ENCODE measurements at places on chromosomes 2 and 18.

DNA sequence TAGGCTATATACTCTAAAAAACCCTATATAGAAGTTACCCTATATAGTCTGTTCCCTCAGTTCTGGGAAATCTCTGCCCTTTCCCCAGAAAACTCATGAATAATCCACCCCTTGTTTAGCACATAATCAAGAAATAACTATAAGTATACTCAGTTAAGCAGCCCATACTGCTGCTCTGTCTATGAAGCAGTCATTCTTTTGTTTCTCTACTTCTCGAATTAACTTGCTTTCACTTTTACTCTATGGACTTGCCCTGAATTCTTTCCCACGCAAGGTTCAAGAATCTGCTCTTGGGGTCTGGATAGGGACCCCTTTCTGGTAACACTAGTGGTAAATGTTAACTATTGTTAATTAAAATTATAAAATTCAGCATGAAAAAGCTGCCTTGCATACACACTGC, 17.4 kb upstream of the AP1S3 start:
- DNase-seq, result no peak

DNA sequence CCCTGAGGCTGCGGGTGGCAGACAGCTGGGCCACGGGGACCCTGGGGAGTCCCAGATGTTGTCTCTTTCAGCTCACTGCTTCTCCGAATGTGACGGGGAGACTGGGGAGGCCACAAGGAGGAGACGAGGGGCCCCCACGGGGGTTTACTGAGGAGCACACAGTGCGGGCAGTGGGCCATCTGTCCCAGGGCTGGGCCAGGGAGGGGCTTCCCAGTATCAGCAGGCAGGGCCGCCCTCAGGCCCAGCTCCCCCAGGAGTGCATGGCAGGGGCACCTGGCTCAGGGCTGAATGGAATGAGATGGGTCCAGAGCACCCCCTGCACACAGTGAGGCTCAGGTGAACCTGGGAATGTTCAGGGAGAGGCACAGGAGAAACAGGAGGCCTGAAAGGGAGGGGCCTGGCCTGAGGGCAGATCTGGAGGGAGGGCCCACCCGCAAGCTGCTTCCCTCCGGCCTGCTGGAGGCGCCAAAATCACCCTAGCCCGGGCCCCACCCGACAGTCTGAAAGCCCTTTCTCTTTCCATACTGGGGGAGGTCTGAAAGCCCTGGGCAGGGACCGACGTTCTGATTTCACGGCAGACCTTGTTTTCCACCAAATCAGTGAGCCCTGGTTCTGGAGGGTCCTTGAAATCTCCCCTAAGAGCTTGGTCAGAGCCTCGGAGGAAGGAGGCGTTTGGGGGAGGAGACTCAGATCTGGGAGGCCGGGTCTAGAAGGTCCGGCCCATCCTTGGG, 35.5 kb upstream of the PTMA start:
- DNase-seq, result no peak

- DNase-seq, result no peak
These were observed 4.2 kb upstream of the TRABD2A start for GRCh38 chr2:84885111-84885510.

DNA sequence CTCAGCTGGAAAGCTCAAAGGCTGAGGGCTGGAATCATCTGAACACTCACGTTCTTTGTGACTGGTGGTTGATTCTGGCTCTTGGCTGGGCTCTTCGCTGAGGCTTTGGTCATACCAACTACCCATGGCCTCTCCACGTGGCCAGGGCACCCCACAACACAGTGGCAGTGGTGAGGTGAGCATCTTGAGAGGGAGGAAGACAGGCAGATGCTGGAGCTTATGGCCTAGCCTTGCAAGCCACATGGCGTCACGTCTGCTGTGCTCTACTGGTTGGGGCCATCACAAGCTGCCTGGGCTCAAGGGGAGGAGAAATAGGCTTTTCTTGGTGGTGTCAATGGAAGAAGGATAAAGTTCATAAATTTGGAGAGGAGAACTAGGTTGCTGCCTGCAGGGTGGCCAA, 19.6 kb downstream of the LPIN1 start:
- no peak for DNase-seq

GRCh38 chr18:58838165-58838860, 26.4 kb upstream of the ZNF532 start:
- DNase-seq, result no peak

GRCh38 chr18:80037869-80038630, 3.8 kb downstream of the RBFA start:
- no peak for DNase-seq

- no peak for DNase-seq
These were observed 45.3 kb downstream of the ZC3H15 start for GRCh38 chr2:186531257-186531775.

DNA sequence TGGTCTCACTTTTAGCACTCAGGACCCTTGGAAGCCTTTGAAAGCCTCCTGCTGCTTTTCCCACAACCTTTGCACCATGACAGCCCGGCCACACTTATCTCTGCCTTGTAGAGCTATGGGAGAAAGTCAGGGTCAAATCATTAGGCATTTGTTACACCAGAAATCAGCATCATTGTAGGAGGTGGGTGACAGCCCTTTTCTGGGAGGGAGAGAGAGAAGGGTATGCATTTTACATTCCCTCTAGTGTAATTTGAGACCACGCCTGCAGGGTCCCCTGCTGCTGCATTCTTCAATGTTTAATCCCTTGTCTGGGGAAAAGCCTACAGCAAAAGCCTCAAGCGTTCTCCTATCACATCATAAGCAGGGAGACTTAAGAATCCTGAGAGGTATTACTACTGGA, 766.8 kb upstream of the FAM98A start:
- DNase-seq, result no peak

DNA sequence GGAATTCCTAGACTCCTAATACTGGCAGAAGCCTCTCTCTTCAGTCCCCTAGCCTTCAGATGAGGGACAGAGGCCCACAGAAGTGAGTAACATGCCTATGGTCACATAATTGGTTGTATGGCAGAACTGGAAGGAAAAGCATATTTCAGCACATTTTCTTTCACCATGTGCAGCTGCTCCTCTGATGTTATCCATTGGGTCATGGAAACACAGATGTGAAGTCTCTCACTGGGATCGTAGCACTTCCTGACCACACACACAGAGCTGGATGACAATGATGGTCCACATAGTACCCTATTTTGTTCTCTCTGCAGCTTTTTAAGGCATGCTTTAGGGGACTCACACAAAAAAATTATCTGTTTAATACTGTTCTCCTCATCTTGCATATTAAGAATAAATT, 24.5 kb downstream of the MYO3B start:
- no peak for DNase-seq

GRCh38 chr2:26193578-26194231, 20.8 kb downstream of the GAREM2 start:
- DNase-seq, result no peak

- DNase-seq, result no peak
These were observed 32.4 kb downstream of the FIGN start for GRCh38 chr2:163703386-163703785.

- DNase-seq, result no peak
These were observed at the start of gene TXNDC2 for GRCh38 chr18:9885170-9886004. TSS of gene TXNDC2 (plus strand) at chr18:9885973. CDS start at chr18:9886681, 708 bp downstream.

DNA sequence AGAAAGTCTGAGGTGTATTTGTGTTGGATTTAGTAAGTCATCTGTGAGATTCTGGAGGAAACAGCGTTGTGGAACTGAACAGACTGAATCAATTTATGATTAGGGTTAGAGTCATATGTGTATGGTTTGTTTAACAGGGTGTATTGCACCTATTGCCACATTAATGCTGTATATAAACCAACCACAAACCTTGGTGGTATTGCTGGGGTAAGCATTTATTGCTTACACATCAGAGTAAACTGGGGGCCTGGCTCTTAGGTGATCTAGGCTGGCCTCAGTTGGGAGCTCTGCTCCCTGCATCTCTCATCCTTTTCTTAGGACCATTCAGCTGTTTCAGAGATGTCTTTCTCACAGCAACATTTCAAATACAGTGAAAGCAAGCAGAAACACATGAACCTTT, 59.7 kb upstream of the GRB14 start:
- no peak for DNase-seq

DNA sequence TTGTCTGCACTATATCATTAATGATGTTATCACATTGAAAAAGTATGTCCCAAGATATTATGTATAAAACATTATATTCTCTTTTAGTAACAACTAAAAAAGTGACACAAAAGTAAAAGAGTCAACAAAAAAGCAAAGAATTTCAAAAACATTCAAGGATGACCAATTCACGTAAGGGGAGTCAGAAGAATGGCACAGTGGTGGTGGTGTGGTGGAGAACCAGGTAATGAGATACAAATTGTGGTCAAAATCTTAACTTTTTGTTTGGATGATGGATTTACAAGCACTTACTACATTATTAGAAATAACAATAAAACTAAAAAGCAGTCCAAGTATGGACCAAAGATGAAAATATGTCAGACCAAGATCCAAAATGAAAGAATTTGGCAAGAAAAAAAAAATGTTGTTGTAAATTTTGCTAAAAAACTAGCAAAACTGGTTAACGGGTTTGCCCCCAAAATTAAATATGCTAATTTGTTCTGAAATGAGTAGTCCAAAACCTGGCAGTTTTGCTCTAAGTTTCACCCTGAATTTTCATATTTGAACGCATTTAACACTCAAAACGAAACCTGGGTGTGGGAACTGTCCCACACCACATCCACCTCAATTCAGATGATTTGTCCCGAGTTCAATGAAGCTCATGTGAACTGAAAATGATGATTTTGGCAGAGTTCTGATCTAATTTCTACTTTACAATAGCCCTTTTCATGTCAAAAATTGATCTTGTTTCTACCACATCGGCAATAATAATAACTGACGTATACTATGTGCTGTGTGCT, 135.8 kb downstream of the IKZF2 start:
- no peak for DNase-seq

DNA sequence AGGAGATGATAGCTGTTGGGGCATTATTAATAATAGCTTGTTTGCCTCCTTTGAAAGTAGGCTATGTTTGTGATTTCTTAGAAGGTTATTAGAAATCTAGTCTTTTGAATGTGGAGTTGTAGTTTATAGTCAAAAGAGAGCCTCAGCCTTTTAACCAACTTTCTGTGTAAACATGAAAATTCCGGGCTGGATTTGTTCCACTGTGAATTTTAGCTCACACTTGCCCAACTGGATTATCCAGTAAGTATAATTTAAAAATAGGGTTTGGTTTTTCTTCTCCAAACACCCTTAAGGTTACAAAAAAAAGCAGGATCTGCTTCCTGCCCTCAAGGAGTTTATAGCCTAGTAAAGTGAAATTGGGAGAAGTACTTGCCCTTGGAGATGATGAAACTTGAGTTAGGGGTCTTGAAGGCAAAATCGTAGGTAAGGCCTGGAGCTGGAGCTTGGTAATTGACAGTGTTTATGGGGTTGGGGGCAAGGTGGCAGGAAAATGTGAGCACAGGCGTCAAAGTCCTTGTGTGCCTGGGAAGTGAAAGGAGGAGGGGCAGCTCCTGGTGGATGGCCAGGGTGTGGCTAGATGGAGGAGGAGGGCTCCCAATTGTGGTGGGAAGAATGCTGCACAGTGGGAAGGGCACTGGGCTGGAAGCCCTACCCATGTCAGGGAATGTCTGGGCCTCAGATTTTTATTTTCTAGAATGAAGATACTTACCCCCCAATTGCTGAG, 21.3 kb downstream of the ITGA6 start:
- no peak for DNase-seq

GRCh38 chr2:229715895-229716507, 1.6 kb upstream of the DNER start:
- no peak for DNase-seq

DNA sequence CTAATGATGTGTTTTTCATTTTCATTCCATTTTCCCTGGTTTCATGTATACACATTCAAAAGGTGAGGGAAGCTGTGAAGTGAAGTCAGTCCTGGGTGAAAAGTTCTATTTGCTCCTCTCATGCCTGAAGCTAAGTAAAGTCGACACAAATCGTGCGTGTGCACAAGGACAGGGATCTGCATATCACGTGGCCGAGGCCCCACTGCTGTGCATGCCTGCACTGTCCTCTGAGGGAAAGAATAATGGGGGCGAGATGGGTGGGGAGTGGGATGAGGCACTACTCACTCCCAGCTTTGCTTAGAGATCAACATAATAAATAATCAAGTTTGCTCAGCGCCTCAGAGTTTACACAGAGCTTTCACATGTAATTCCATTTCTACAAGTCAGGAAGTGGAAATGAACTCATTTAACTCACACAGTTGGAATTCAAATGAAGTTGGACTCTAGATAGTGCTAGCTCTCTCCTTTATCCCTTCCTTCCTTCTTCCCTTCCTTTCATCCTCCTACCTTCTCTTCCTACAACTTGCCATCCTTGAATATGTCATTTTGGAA, 5.1 kb upstream of the PTPRM start:
- DNase-seq, result no peak

- no peak for DNase-seq
These were observed 75.3 kb downstream of the LRRFIP1 start for GRCh38 chr2:237702441-237703391.

GRCh38 chr2:43052944-43053306, 173.5 kb downstream of the ZFP36L2 start:
- DNase-seq, result no peak

DNA sequence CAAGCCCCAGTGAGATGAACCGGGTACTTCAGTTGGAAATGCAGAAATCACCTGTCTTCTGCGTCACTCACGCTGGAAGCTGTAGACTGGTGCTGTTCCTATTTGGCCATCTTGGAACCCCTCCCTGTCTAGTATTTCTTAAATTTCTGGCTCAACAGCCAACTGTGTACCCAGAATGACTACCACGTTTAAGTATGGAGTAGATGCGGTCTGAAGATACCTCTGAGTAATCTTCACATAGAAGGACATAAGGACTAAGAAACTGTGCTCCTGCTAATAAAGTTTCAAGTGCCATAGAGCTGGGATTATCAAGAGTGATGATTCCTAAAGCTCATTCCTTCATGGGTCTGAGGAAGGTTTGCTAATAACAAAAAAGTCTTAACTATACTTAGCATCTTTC, 20.4 kb downstream of the TRAK2 start:
- DNase-seq, result no peak

DNA sequence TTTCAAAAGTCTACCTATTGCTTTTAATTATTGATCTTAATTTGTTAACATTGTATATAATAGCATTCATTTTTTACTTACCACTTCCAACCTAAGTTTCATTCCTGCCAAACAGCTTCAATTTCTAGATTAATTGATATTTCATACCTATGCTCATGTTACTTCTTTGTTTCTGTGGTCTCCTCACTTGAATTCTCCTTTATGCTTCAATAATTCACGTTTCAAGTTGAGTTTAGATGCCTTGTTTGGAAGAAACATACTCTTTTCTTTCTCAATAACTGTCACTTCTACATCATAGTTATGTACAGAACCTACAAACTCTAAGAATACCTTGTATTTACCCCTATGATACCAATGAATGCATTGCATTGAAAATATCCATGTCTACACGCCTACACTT, 862.2 kb upstream of the LRATD1 start:
- no peak for DNase-seq
